SJCRH30 (cell line): ENCODE measurements at places on chromosomes 6 and 20.

DNA sequence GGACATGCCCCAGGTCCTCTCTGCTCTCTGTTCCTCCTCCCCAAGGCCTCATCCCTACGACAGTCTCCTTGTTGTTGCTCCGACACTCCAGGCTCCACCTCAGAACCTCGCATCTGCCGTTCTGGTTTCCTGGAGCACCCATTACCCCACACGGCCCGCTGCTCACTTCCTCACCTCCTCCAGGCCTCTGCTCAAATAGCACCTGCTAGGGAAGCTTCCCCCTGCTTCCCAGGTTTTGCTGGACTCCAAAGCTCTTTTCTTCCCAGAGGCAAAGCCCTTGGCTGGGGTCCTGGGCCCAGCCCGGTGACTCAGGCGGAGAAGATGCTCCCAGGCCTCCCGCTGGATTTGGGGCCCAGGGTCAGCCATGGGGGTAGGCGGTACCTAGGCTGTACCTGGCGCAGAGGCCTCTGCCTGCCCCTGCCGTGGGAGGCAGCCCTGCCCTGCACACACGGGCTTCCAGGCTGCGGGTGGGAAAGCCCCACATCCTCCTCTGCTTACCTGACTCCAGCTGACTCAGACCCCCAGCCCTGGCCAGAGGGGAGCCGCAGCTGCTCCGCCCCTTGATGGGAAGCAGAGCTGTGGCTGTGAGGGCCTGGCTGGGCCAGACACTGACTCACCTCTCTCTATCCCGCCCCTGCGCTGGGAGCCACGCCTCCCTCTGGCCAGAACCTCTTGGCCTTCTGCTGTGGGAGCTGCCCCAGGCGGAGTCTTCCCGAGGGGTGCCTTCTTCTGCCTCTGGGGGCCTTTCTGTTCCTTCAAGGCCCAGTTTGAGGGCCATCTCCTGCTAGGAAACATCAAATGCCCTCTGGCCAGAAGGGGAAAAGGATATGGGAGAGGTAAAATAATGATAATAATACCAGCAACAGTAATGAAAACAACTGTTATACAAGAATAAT lies 130.5 kb downstream of the CEBPB start:
- DNase-seq = peak; percentile 91

GRCh38 chr6:78513856-78514255 lies 353.5 kb upstream of the IRAK1BP1 start:
- peak; percentile 31 for DNase-seq

DNA sequence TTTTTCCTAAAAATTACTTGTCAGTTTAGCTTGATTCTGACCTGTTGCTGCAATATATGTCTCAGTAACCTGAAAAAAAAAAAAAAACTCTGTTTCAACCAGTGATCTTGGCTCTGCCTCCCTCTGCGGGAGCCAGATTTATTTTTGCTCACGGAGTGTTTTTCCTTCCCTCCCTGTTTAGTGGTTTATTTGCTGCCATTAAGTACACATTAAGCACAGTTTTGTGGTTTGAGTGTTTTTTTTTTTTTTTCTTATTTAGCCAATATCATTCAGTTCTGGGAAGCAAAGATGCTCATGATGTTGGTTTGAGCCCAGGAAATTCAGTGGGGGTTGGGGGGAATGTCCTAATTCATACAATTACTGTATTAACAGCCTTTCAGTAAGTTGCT lies 110.1 kb upstream of the GPR6 start:
- no peak for DNase-seq

DNA sequence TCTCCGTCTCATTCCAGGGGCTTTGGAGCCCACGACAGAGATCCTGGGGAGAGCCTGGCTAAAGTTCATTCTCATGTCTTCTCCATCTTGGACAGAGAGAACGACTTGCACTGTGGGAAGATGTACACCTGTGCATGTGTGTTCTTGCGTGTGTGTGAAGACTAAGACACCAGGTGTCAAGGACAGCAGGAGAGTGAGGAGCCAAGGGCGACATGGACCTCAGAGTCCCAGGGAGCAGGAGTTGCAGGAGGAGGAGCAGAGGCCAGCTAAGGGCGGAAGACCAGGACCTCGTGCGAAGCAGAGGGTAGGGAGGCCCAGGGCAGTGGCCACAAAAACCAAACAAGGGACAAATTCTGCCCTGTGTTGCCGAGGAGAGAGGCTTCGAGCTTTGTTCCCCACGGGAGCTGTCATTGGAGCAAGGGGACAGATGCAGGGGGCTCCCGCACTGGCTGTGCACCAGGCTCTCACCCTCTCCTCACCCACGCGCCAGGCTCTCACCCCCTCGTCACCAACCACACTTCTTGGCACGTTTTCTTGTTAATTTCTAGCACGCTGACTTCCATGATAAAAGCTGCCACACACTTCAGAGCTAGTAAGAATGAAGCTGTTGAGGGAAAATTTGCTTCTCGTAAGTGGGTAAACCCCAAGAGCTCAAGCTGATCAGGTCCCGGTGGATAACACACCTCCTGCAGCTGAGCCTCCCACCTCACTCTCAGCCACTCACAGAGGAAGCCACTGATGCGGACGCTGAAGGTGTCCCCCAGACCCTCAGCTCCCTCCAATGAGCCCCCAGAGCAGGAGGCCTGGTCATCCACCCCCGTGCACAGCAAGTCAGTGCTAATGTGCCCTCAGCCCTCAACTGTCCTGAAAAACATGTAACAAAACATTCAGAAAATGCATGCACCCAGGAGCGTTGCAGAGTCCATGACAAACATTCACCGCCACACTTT lies 62.6 kb downstream of the DLL1 start:
- DNase-seq = no peak

- peak; percentile 9 for DNase-seq
These were observed 2.8 kb upstream of the ZNF512B start for GRCh38 chr20:63972312-63973159.

GRCh38 chr20:20806121-20807095 lies 94.0 kb upstream of the RALGAPA2 start:
- no peak for DNase-seq

DNA sequence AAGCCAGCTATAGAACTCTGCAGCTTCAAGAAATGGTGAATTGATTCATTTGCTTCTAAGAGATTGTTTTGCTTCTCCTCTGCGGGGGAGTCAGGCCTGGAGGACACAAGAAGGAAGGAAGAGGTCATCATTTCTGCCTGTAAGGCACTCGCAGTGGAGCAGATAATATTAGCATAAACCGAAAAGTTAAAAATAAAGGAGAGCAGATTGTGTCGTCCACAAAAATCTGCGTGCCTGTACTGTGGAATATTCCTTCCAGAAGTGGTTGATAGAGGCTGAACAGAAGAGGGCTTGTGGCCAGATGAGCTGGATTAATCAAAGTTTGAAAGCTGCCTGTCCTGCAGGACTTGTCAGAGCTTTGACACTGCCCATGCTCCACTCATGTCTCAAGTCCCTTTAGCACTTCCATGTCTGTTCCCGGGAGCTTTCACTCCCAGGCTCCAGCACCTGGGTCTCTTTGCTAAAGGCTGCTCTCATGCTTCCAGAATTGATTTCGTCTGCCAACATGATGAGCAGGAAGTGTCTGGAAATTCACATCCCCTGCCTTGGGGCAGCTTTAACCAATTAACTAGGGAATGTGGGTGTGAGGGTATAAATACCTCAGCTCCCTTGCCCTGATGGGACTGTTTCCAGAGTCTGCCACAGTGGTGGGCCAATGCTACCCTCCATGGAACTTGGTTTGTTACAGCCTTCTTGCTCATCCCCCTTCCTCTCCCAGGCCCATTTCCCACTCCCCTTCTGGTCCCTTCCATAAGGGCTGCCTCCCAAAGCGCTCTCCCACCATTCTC lies 65.1 kb upstream of the STX16 start:
- no peak for DNase-seq

DNA sequence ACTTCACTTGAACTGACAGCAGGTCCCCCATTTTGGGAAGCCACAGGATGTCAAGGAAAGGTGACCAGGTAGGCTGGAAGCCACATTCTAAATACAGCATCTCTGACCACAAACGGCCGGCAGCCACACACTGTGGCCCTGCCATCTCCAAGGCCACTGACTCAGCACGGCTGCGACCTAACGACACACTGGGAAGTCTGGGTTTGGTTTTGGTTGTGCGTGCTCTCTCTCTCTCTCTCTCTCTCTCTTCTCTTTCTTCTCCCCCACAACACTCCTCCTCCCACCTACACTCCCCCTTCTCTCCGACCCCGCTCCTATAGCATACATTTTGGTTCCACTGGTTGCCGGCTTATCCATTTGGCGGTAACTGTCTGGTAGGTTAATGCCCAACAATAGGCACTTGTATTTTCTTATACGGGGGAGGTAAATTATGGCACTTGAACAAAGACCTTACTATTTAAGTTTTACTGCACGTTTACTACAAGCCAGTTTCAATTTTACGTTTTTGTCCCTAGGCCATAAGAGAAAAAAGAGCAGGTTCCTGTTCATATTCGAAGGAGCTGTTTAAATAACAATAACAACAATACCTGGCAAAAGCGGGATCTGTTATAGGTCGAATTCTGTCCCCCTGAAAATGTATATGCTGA lies 103.6 kb downstream of the GMDS start:
- no peak for DNase-seq

GRCh38 chr20:13280609-13281324 lies 59.7 kb downstream of the ISM1 start:
- no peak for DNase-seq

GRCh38 chr6:135938576-135939207 lies 87.2 kb downstream of the PDE7B start:
- DNase-seq = peak; percentile 55

DNA sequence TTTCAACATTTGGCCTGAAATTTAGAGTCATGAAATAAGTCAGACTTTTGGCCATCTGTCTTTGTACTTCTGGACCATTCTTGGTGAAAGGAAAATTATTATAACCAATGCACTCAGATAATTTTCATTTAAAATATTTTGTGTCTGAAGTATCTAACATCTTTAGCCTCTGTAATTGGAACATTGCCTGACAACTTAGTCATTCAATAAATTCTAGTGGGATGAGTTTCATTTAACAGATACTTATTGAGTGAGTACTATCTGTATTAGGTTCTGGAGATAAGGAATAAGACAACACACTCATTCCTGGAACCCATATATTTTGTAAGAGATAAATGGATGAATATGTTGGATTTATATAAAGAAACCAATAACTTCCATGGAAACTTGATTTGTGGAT lies 536.0 kb downstream of the BCKDHB start:
- no peak for DNase-seq

- no peak for DNase-seq
These were observed 2.9 kb downstream of the MAP7 start for GRCh38 chr6:136547336-136547735.

DNA sequence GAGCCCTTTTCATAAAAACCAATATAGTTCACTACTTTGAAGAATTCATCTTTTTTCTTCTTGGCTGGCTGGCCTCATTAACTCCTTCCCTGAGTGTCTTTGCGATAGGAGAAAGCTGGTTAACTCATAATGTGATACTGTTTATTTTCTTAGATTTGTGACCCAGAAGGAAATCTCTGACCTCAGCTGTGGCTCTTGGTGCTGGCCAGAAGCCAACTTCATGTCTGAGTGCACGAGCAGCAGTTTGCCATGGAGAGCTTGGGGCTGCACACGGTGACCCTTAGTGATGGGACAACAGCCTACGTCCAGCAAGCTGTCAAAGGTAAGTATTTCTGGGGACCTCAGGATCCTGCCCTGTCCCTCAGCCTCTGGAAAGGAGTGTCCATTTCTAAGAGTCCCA lies 16.7 kb upstream of the DEF6 start:
- peak; percentile 50 for DNase-seq

DNA sequence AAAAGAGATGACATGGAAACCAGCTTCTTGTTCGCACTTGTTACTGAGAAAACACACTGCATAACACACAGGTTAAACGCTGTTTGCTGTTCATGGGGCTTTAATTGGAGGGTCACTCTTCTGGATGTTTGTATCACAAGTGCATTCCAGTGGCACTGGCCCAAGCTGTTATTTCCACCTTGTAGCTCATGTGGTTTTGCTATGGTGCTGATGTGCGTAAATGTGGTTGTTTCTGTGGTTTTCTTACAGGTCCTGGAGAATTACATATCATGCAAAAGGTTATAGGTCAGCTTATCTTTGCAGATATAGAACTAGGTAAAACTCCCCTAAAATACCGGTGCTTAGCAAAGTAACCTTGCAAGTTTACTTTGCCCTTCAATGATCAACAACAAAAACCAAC lies 89.3 kb upstream of the AHI1 start:
- no peak for DNase-seq

GRCh38 chr20:62161347-62161746 lies 17.8 kb downstream of the SS18L1 start:
- DNase-seq = no peak

DNA sequence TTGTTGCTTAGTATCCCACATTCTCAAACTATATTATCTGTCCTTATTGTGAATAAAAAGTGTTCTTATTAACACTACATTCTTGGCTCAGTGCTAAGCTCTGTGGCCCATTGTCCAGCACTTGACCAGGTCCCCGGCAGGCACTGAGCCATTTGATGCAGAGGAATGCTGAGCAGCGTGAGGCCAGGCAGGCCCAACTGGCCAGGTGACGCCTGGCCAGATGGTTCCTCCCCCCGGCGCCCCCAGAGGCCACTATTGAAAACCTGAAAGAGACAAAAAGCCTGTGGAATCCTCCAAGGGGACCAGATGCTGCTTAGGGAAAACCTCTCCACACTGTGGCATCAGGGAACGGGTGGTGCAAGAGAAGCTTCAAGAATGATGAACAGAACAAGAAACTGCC lies 597.5 kb upstream of the JAG1 start:
- DNase-seq = no peak

DNA sequence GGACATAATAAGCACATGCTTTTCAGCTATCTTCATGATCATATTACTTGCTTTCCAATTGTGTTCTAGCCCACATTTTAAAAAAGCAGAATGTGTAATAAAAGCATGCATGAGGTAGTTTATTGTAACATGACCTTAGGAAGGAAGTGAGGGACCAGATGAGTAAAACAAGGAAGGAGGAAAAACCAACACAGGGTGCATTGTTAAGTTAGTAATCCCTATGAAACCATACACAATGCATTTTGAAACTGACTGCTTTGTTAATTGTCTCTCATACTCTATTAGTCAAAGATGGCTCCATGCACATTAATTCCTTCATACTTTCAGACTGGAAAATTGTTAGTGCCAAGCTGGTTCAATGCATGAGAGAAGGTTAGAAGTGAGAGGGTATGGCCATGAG lies 37.7 kb upstream of the CENPW start:
- DNase-seq = no peak

DNA sequence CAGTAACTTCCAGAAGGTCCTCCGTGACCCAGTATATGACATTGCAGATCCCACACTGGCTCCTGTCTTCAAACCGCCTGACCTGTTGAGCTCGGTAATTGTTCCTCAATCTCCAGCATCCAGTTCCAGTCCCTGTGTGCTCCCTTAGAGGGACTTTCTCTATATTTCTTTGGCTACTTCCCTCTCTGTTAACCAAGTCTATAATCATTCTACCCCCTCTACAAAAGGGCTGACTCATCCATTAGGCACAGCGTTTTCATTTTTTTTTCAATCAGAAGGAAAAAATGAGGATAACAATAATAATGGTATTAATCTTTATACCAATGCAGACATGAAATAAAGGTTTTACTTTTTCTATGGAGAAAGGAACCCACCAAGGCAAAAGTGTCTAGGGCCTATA lies 69.3 kb downstream of the FAM229B start:
- no peak for DNase-seq

GRCh38 chr20:20860078-20860806 lies 147.8 kb upstream of the RALGAPA2 start:
- peak; percentile 97 for DNase-seq
